ENCODE measurements at places on chromosomes 12 and 14.

- no peak for DNase-seq
Measured at GRCh38 chr14:102197317-102197853, 57.7 kb downstream of the WDR20 start.

GRCh38 chr14:62914025-62914424, 131.2 kb downstream of the KCNH5 start:
- no peak for DNase-seq

DNA sequence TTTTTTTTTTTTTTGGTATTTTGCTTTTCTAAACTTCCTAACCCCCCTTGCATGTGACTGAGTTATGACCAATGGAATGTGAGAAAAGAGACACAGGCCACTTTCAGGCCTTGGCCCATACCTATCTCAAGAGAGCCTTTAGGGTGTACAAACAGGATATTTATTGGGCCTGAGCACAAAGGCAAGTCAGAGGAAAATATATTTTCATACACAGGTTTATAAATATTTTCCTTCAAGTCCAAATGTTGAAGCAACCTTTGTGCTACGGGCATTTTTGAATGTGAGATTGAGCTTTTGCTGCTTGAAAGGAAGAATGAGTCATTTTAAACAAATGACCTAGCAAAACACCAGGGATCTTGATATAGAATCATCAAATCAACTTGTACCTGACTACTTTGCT, 228.6 kb upstream of the E2F7 start:
- no peak for DNase-seq

DNA sequence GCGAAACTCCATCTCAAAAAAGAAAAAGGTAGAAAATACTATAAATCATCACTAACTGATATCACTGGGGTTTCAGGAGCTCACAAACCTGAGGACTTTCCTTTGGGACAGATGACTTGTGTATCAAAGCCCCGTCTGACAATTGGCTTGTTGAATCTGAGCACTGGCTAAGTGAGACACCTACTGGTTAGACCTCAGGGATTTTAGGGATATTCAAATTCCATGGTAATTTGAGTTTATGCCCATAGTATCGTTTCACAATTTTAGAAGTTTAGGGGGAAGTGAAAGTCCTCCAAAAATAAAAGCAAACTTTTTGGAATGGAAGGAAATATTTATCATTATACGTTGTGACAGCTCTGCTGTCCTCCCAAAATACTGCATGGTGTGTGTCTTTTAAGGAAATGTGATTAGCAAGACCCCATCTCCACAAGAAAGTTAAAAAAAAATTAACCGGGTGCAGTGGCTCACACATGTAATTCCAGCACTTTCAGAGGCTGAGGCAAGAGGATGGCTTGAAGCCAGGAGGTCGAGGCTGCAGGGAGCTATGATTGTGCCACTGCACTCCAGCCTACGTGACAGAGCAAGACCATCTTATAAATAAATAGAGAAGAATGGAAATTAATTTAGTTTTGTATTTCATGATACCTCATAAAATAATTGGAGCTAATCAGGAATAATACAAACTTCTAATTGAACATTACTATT, 49.2 kb downstream of the FBXL14 start:
- peak; percentile 1 for DNase-seq

GRCh38 chr14:93003945-93004698, 81.2 kb downstream of the CHGA start:
- no peak for DNase-seq

DNA sequence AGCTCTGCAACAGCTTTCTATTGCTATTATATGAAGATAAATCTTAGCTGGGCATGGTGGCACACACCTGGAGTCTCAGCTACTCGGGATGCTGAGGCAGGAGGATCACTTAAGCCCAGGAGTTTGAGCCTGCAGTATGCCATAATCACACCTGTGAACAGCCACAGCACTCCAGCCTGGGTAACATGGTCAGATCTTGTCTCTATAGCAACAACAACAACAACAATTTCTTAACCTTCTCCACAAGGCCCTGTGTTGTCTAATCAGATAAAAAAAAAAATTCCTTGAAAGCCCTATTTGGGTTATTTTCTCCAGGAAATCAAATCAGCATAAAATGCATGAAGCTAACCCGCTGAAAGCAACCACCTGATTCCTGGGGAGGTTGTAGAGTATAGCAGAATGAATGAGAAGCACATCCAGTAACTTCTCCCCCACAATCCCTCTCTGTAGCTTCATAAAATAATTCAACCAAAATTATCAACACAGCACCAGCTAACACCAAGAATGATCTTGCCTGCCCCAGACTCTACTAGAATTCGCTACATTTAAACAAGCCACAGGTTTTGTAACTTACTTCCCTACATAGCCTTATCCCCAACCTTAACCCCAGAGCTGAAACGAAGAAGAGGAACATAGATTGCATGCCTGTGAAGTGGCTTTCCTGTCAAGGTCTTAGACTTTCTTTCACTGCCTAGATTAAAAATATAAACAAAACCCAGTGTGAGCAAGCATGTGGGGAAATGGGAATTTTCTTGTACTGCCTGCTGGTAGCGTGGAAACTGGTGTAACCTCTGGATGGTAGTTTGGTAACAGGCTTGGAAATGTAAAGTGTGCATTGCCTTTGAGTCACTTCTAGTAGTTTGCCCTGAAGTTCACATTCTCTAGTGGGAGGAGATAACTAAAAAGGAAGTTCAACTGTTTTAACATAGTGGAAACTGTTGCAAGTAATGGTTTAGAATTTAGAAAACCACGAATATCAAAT, 6.0 kb upstream of the STK38L start:
- DNase-seq = no peak

DNA sequence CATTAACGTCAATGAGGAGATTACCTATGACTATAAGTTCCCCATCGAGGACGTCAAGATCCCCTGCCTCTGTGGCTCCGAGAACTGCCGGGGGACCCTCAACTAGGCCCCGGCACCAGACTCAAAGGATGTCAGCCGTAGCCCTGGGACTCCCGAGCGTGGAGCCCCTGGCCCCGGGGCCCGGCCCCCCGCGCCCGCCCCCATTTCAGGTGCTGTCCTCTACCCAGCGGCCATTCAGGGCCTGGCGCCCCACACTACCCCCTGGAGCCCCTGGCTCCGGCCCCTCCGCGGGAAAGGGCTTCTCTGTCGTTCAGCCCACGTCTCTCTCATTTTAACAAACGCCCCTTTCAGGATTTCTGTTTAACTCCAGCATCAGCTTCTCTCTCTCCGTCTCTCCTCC, 26.3 kb downstream of the SETD1B start:
- no peak for DNase-seq

- no peak for DNase-seq
Measured at GRCh38 chr12:57514720-57515407, 5.5 kb downstream of the DDIT3 start.

DNA sequence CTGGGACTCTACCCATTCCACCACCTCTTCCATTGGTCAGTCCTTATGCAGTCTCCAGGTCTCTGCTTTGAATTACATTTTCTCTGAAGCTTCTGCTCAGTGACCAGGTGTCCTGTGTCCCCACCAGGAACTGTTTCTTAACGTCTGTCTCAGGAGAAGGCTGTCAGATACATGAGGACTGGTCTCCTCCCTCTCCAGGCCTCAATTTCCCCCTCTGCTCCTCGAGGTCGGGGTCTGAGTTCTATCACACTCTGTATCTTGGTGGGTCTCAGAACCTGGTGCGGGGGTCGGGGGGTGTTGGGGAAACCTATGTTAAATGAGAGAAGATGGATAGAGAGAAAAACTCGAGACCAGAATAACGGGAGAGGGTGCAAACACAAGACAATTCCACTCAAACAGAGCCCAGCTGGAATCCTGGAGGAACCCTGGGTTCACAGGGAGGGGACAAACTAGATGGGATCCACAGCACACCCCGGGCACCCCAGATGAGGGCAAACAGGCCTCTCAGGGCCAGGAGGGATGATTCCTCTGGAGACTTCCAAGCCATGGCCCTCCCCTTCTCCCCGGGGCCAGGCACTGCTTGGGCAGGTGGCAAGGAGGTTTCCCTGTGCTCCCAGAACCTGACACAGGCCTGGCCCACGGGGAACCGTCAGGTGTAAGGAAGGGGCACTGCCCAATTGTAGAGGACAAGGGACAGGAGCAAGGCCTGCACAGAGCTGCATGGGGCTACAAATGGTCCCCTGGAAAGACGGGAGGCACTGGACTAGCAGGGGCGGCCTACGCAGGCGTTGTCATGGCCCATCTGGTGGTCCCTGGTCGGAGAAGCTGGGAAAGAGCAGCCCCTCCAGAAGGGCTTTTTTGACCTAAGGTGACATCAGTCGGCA, 313.2 kb upstream of the DIO3 start:
- DNase-seq = no peak

DNA sequence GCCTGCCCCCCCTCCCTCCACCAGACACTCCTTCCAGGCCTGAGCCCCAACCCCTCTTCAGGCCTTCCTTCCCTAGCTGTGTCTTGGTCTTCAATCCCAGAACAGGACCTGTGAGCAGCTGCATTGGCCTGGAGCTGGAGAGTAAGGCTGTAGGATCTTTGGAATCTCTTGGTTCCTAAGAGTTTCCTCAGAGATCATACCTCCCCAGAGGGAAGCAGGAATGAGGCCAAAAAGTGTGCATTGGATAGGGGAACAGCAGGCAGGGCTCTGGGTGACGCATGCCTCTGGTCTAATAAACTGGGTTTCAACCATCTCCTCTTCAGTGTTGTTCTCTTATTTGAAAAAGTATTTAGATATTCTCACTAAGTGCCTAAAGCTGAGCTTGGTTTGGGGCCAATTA, 1.8 kb upstream of the SMARCD1 start:
- no peak for DNase-seq

GRCh38 chr12:132375747-132376463, 46.5 kb upstream of the GALNT9 start:
- DNase-seq = no peak

- peak; percentile 20 for DNase-seq
Measured at GRCh38 chr12:92927055-92927435, 2.0 kb downstream of the EEA1 start.

DNA sequence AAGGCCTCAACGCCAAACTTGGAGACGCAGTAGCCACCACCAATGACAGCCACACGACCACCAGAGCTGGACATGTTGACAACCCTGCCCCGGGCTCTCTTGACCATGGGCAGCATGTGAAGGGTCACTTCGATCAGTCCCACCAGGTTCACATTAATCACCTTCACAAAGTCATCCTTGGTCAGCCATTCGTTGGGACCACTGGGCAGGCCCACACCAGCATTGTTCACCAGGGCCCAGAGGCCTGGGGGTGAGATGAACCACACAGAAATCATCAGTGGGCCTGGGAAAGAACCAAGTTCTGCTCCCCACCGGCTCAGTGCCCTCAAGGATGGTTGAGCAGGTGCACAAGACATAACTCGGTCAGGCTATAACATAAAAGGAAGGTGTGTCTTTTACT, 4.0 kb downstream of the SDR9C7 start:
- DNase-seq = no peak

DNA sequence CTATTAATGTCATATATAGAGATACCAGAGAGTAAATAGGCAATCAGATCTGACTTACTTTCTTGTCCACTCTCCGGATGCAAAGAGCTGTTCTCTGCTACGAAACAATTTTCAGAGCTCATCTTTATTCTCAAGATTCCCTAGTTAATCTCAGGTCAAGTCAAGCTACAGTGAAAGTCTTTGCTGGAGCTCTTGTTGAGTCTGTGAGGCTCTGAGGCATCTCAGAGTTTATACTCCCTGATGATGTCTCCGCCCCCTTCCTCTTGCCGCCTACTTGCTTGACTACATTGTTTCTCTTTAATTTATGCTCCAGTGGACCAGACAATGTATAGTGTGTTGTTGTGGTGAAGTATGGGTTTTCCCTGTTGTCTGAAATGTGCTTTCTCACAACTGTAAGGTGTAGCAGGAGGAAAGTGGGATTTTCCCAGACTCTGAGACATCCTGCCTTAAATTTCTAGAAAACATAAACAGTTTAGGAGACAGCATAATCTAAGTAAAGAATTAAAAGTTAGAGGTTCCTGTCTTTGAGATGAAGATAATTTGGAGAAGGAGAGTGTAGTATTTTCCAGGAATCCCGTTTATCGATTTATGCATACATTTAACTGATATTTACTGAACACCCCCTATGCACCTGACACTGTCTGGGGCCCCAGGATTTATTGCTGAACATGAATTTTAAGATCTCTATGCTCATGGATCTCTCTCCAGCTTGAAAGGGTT, at the start of gene CD69:
CD69 (minus strand) TSS at position 203 of the 720 bp plus-strand sequence; CDS start at position 122, 81 bp downstream.
- no peak for DNase-seq

DNA sequence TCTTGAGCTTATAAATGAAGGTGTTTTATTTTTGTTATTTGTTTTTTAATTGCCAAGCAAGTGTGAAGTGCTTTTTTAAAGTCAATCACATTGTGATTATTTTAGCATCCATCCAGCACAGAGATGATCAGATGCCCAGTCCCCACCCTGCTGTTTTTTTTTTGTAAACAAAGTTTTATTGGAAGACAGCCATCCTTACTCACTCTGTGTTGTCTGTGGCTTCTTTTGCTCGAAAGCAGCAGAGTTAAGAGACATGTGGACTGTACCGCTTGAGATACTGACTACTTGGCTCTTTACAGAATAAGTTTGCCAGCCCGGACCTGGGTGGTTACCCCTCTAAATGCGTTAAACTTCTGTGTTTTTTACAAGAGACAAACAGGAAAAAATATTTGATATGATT, 30.9 kb upstream of the AMN start:
- DNase-seq = no peak

- no peak for DNase-seq
Measured at GRCh38 chr12:112734859-112735695, 56.5 kb upstream of the RPH3A start.

DNA sequence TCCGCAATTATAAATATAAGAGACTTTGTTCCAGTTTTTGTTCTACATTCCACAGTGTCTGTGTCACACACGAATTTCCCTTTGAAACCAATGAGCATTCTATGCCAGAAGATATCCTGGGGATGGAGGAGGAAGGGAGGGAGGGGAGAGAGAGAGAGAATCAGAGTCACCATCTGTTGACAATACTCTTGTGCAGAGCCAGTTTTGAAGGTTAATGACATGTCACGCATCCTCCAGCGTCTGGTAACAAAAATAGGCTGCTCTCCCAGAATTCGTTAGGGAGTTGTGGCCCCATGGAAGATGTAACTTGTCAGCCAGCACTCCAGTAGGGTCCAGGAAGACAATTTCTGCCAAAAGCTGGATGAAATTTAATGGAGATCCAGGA, 213.5 kb upstream of the KRR1 start:
- DNase-seq = no peak

- DNase-seq = no peak
Measured at GRCh38 chr14:36238666-36239363, 62.3 kb upstream of the PTCSC3 start.

DNA sequence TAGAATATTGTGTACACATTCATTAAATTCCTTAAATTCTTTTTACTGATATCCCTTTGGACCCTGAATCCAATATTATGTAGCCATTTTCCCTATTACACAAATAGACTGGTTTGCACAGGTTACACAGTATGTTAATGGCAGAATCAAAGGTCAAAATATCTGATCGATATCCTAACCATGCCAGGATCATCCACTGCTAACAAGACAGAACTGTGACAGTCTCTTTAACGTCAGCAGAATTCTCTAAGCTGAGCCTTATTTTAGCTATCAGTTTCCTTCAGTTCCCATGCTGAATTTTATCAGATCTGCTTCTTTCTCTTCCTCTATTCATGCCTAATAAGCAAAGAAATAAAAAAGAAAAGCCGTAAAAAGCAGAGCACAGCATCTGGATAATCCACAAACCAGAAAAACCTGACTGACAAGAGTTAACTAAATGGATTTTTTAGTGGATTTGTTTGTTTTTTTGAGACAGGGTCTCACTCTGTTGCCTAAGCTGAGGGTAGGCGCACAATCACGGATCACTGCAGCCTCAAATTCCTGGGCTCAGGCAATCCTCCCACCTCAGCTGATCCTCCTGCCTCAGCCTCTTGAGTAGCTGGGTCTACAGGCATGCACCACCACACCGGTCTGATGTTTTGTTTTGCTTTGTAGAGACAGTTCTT, 130.4 kb downstream of the PAWR start:
- DNase-seq = no peak
